ENCODE measurements at places on chromosomes 7 and 10. TPM values are rescaled to one million over a fixed set of nuclear protein-coding genes. Genes with fewer than 3 reads are reported as not detected.
A peak's percentile ranks its signal among the peaks of the same experiment; 100 is the strongest.

GRCh38 chr7:30796105-30796869 is 25.1 kb downstream of the MINDY4 start:
- peak; percentile 52 for DNase-seq

DNA sequence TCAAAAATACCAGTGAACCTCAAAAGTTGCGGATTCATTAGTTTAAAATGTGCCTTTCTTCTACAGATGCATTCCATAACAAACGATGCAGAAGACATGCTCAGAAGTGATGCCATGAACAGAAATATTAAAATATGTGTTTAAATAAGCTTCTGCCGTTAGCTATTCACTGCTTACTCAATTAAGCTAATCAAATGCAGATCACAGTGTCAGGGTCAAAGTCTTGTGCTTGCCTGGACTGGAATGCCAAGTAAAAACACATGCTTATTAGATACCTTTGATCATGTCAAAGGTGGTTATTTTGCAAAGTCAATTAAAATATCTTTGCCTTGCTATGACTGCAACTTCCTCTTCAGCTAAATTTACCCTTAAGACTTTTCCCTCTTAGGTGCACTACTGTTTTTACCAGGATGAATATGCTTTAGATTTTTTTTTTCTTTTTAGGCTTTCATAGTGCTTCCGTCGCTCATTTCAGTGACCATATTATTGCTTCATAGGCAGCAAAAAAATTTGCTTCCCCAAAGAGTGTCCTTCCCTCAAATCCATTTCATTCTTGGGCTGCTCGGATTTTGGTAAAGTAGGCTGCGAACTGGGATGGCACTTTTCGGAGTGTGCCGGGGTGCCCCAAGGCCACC is 905 bp downstream of the ASB13 start:
- DNase-seq, result no peak

OR13A1 gene
- not detected for total RNA-seq

DNA sequence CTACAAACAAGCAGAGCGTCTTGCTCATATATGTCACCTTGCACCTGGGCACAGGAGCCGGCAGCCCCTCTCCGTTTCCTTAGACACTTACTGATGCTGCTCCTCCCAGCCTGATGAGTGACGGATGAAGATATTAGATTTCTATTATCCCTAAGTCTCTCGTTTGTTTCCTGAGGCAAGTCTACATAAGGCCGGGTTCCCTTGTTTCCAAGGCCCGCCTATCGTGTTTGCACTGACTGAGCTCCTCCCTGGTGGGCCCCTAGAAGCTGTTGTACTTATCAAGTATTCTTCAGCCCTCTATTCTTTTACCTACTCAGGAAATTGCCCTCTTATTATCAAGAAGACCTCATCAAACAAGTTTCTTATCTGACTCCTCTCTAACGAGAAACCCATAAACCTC is 18.5 kb downstream of the SH3PXD2A start:
- no peak for DNase-seq

- peak; percentile 68 for DNase-seq
Observed at GRCh38 chr7:135862586-135863340, 114.2 kb upstream of the FAM180A start.

GRCh38 chr10:62658516-62658915 is 146.0 kb upstream of the ADO start:
- no peak for DNase-seq

GRCh38 chr10:119536508-119537025 is 6.0 kb downstream of the RGS10 start:
- DNase-seq, result no peak

- DNase-seq, result peak; percentile 37
Observed at GRCh38 chr7:120462991-120463390, 190.0 kb downstream of the KCND2 start.

DNA sequence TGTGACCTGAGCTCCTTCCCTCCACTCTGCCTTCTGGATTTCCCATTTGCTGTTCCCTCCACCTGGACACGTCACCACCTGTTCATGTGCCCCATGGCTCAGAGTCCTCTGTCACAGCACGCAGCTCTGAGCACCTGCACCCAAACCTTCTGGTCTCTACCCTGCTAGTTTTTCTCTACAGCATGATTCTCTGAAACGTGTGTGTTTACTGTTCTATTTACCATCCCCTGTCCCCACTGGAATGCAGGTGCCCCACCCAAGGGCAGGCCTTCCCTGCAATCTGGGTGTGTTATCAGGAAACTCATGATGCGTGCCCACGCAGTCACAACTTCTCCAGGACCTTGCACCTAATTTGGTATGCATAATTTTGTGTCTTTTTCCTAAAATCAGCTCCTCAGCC is 284.4 kb upstream of the IGFBP3 start:
- DNase-seq, result no peak

SYCE1 gene
- not detected for total RNA-seq

GRCh38 chr10:81928119-81928518 is 53.1 kb downstream of the NRG3 start:
- DNase-seq, result no peak

GRCh38 chr7:94052398-94053180 is 48.4 kb upstream of the BET1 start:
- no peak for DNase-seq

MRM2 gene
- 22.6 TPM for total RNA-seq

STOX1 gene
- 0.12 TPM for total RNA-seq

DNA sequence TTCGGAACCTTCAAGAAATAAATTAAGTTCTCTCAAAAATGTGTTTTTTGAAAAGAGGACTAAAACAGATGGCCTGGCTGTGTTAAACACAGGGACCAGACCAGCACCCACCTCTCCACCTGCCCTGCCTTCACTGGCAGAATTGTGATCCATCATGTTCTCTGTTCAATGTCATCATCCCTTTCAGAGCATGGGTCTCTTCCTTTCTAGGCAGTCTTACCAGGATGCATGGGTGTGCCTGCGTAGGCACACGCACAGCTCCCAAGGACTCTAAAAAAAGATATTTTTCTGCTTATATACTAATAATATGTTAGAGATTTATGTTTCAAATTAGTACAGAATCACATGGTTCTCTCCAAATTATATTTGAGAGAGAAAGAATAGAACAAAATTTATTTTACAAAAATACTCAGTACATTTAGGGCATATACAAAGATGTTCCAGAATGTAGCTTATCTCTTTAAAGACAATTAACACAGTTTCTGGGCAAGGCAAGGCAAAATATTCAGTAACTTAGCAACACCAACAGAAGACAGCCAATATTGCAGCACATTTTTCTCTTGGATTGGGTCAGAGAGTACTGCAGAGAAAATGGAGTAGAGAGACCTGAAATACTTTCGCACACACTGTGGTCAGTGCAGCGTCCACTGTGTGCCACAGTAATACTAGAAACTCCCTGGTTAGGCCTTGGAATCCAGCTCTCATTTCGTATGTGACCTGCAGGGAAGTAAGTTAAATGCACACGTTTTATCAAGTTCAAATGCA is 52.8 kb downstream of the EGFR start:
- DNase-seq, result peak; percentile 60

DNA sequence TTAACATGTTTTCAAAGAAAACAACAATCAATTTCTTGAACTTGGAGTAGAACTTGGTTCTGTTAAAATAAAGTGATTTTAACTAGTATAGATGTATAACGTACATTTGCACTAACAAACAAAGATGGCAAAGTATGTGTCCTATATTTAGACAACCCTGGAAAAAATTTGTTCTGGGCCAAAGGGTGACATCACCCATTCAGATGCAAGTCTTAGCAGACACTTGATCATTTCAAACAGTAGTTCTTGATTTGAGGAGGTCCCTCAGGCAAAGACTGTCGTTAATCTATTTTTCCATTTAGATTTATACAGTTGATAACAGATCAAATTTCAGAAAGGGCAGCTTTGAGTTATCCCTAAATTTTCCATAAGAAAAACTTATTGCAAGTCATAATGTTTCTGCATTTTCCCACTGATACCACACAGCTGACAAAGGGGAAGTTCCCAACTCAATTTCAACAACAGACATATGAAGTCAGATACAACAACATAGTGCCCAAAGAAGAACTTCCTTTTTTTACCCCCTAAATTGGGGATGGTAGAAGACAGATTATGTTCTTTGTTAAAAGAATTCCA is 5.2 kb downstream of the NMT2 start:
- no peak for DNase-seq

GRCh38 chr10:3090914-3091787 is 23.8 kb downstream of the PFKP start:
- peak; percentile 94 for DNase-seq

GRCh38 chr7:137324796-137325696 is 18.5 kb downstream of the PTN start:
- no peak for DNase-seq

KCND2 gene
- 0.30 TPM for total RNA-seq

GRCh38 chr10:126455036-126455765 is 66.9 kb upstream of the ADAM12 start:
- no peak for DNase-seq

- no peak for DNase-seq
Observed at GRCh38 chr7:135970682-135971365, 6.3 kb downstream of the MTPN start.

- no peak for DNase-seq
Observed at GRCh38 chr10:126469692-126470091, 81.4 kb upstream of the ADAM12 start.

TSPAN12 gene
- total RNA-seq, result 9.8 TPM

- peak; percentile 84 for DNase-seq
Observed at GRCh38 chr10:68647672-68648341, 73.2 kb upstream of the CCAR1 start.

DNA sequence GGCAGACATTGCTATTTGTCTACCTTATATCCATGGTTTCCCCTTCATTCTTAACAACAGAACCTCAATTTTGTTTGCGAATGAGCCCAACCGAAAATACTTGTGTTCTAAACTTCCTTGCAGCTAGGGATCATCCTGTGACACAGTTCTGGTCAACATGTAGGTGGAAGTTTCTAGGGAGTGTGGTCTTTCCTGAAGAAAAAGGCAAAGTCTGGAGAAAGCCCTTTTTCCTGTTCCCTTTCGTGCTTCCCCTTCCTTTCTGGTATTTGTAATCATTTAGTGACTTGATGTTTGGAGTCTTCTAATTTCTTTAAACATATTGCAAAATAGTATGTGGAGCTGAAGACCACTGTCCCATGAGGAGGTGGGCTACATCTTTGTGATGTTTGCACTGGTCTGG is 2.9 kb upstream of the IFRD1 start:
- DNase-seq, result no peak

CYP2C19 gene
- total RNA-seq, result not detected

GRCh38 chr7:83866582-83866981 is 217.6 kb upstream of the SEMA3E start:
- DNase-seq, result no peak

WDR91 gene
- 6.6 TPM for total RNA-seq

DNA sequence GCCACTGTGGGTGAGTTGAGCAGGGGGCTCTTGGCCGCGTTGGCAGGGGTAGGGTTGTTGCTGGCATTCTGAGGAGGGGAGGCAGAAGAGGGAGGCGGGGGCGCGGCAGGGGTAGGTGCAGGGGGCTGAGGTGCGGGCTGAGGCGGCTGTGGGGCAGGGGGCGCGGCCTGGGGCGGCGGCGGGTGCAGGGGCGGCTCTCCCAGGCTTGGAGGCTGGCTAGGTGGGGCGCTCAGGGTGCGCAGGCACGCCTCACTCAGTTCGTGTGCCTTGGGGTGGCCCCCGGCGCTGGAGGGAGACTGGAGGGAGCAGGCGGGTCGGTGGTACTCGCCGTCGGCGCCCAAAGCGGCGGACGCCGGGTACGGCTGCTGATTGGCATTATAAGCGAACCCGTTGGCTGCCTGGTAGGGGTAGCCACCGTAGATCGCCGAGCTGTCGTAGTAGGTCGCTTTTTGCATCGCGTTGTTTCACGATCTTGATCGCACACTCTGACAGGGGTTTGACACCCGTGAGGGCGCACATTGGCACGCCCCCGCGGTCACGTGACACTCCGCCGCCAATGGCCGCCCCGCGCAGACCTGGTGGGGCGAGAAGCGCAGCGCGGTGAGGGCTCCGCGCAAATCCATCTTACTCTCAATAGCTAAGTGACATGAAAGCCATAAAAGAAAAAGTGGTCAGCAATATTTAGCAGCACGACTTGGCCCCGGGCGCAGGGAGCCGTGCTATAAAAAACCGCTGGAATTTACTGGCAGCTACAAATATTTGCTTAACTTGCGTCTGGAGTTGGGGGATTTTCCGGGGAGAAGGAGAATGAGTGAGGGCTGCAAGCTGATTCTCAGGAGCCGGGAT is 7.9 kb upstream of the HOXA2 start:
- DNase-seq, result peak; percentile 97

GRCh38 chr7:10429031-10429430 is 544.6 kb upstream of the PHF14 start:
- no peak for DNase-seq

NMT2 gene
- total RNA-seq, result 20.9 TPM

ZNF736 gene
- 4.4 TPM for total RNA-seq

GRCh38 chr10:72263613-72264241 is 10.0 kb upstream of the DDIT4 start:
- DNase-seq, result no peak

DNA sequence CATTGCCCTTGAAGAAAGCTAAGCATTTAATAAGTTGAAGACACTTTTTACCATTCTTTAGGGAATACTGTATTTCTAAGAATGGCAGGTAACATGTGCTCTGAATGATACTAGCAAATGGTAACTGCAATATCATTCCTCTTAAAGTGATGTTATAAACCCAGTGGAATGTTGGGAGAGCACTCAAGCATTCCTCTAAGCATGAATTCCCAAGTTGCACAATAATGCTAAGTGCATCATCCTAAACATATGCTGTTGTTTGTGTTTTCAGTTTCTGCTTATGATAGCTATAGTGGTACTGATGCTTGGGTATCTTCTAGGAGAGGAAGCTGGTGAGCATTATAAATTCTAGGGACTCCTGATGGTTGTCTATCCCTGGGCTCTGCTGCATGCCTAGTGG is 673.9 kb downstream of the PHTF2 start:
- DNase-seq, result peak; percentile 52

DNA sequence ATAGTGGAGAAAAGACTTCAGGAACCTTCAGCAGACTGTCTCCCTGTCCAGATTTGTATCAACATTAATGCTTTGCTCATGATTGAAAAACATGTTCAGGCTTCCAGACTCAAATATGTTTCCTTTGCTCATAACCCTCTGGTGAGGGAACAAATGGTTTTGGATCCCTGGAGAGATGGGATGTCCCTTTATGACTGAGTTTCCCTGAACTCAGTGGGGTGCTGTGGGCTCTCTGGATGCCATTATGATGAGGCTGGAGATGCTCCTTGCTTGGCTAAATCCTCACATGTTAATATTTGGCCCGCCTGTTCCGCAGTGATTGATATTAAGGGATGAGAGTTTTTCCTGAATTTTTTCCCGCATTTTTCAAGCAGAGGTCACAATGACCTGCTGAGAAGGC is 749.4 kb downstream of the SUGCT start:
- peak; percentile 36 for DNase-seq

PAX4 gene
- not detected for total RNA-seq

DNA sequence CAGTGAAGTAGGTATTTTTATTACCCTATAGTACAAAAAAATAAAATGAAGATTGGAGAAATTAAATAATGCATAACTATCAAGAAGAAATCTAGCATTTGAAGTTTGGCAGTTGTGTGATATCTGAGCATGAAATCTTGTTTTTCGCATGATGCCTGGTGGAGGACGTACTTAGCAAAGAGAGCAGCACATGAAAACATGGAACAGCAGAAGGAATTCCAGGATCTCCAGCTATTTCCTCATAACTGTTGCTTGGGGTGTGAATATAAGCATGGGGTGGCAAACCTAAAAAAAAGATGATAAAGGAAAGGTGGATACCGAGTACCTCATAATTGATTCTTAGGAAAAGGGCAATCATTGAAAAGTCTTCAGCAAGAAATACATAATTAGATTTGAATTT is 174.3 kb upstream of the FAM3C start:
- DNase-seq, result no peak

Measured in astrocyte (in vitro differentiated cells and primary cell).